Foreskin melanocyte (primary cell): ENCODE measurements at places on chromosomes 7 and 10.
A peak's percentile ranks its signal among the peaks of the same experiment; 100 is the strongest.

DNA sequence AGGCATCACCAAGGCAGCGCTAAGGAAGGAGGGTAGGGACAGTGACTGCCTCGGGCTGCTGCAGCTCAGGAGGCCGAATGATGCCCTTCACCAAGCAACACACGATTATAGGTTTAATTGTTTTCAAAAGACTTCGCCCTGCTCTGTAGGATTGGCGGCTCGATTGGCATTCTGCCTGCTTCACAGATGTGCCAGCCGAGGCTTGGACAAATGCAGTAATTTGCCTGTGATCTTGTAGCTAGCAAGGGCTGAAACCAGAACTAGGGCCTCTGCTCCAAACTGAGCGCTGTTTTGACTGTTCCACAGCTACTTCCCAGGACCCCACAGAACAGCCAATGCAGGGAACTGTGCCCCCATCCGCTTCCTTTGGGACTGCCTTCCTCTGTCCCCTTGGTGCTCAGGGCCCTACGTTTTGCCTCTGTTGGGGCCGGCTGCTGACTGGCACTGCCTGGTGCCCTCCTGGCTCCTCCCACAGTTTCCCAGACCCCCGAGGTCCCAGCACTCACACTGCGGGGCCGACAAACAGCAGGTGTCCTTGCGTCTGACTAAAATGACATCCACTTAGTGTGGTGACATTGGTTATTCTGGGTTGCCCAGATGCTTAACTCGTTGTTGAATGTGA lies 62.6 kb upstream of the EN2 start:
- no peak for DNase-seq

GRCh38 chr7:13322126-13322525 lies 634.7 kb downstream of the ARL4A start:
- DNase-seq: no peak

DNA sequence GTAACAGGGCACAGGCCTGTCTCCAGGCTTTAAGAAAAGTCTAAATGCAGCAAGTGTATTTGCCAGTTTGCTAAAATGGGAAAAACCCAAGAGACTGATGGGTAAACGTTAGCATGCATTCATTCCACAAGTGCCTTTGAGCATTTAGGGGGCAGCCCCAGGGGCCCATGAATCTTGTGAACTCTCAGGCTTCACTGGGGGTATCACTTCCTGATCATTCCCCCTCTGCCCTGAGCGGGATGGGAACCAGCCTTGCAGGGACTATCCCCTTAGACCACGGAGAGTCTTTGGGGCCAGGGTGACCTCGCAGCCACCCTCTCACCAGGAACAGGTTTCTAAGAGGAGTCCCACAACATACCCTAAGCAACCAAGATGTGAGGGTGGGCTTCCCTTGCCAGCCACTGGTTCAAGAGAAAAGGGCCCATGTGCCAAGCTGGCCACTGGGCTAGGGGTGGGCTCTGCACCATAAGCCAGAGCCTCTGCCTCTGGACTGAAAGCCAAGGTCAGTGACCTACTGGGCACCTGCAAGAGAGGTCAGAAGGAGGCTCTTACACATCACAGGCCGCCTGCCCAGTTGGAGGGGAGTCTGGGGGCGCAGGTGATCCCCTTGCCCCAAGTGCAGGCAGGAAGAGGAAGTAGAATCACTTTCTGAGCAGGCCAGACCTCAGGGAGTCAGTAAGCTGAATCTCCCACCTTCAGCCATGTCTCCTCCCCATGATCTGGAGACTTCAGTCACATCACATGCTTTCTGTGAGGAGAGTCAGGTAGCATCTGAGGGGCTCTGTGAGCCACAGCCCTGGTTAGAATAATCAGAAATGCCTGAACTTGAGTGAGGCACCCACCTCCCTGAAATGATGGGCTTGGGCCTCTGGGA lies 75.0 kb downstream of the C10orf105 start:
- no peak for DNase-seq

DNA sequence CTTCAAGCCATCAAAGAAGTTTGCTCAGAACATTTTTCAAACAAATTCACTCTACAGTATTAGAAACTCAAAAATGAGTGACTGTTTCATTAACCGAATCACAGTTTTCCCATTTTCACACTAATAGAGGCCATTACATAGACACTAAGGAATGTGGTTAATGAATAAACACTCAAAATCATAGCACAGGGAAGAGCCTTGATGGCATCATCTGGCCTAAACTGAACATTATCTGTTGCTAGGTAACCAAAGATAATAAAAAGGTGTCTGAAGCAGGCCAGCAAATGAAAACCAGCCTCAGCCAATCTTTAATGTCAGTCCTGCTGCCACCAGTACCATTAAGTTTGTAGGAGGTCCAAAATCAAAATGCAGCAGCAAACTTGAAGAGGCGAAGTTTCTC lies 492.4 kb upstream of the STEAP1 start:
- no peak for DNase-seq

DNA sequence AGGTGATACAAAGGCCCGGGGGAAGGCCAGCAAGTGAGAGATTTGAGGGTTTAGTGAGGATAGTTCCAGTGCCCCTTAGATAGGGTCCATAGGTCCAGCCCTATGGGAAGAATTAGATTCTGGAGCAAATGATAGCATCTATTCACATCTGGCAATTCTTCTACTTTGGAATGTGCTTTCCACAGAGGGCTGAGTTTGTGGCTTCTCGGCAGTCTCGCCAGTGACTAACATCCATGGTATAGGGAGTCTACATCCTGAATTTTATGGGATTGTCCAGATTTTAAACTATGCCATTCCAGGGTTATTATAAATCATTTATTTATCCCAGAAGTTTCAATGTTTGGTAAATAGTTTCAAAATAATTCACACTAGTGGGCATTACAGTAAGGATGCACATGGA lies 207.3 kb upstream of the ADO start:
- DNase-seq: no peak

DNA sequence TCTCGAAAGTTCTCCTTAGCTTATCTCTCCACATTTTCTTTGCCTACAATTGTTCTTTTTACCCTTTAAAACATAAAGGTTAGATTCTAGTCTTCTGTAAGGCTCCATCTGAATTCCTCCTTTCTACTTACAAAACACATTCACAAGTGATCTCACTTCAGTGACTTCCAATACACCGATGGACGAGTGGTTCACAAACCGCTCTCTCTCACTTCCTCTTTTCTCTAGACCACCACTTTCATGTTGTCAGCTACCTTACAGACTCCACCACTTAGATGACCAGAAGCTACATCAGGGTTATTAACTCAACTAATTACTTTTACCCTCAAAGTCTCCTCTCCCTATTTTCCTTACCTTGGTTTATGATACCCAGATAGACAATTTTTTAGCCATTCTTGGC lies 11.8 kb downstream of the MET start:
- DNase-seq: no peak

- DNase-seq: no peak
Measured at GRCh38 chr7:151306374-151306773, 35.2 kb upstream of the NUB1 start.

DNA sequence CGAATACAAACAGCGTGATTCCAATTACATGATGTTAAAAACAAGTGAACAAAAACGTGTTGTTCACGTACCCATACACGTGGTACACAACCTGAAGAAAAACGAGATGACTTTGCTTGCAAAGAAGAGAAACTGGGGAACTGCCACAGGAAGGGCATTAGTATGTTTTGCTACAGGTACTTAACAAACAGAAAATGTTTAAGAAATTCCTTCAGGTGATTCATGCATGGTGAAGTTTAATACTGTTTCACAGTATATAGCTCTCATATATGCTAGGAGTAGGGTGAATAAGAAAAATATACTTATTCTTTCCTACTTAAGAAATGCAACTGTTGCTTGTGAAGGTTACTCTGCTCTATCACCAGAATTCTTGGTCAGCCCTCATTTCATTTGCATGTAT lies 9.8 kb downstream of the SEC61G start:
- no peak for DNase-seq

DNA sequence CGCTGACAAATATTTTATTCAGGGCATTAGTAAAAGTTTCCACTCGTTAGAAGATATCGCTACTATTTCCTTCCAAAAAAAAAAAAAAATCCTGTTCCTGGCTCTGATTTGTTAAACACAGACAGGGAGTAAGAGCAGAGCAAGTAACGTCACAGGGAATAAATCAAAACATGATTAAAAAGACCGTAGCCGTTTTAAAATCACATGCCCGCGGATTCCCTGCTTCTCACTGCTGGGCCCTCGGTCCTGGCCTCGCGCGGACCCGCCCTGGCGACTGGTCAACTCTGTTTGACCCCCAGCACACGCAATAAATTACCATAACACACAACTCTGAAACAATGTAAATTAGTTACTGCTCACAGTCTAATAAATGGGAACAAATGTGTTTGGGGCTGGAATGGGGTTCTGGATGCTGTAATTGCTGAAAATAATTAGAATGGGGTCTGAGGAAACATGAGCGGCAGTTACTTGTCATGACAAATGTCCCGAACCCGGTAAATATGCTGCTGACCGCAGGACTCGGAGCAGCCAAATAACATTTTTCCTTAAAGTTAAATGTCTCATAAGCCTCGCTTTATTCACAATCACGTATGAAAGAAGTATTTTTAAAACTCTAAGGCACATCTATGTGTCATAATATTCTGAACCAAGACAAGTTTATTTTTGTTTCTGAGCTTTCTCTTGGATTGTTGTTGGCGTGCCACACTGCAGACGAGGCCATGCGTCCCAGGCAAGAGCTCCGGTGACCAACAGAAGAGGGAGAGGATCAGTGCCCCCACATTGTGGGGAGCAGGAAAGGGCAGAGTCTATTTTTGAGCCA lies 17.9 kb downstream of the EBF3 start:
- DNase-seq: no peak

GRCh38 chr7:76356823-76357222 lies 2.0 kb downstream of the YWHAG start:
- no peak for DNase-seq

DNA sequence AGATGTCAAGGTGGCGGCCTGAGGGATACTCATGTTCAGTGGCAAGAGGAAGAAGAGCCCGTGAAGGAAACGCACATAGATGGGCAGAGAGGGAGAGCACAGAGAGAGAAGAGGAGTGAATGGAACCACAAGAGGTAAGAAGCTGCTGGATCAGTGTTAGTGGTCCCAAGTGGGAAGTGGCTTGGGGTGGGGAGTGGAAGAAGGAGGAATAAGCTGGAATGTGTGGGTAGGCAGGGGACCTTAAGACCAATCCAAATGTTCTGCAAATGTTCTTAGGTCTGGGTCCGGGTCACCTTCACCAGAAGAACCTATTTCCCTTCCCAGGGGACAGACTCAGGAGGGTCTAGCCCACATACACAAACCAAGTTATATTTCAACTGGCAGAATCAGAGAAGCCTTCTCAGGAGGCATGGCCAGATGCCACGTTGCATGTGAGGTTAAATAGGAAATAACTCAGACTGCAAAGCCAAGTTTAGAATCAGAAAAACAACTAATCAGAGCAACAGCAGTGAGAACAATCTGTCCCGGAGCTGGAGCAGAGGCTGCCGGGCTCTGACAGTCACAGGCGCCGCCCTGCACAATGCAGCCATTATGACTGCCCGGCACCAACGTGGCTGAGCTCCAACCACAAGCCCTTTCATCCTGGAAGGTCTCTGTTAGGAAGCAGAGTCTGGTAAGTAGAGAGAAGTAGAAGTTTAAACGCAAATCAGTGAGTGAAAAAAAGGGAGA lies 78.6 kb upstream of the ARMC3 start:
- DNase-seq: peak; percentile 87

GRCh38 chr10:63801166-63801565 lies 280.0 kb downstream of the REEP3 start:
- no peak for DNase-seq

DNA sequence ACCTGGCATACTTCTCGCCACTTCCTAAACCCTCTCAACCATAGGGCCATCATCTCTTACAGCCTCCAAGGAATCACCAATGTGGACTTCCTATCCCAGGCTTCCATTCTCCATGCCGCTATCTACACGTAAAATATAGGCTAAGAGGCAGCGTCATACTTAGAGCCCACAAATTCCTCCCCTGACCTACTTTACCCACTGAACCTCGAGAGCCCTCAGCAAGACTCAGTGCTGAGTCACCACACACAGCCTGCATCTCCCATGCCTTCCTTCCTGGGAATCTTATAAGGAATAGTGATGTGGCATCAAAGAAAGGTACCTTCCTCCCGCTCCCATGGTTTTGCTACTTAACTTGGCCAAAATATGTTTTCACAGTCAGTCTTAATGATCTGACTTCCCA lies 435.6 kb upstream of the NFE2L3 start:
- no peak for DNase-seq

GRCh38 chr7:47347816-47348385 lies 234.0 kb downstream of the TNS3 start:
- DNase-seq: no peak

DNA sequence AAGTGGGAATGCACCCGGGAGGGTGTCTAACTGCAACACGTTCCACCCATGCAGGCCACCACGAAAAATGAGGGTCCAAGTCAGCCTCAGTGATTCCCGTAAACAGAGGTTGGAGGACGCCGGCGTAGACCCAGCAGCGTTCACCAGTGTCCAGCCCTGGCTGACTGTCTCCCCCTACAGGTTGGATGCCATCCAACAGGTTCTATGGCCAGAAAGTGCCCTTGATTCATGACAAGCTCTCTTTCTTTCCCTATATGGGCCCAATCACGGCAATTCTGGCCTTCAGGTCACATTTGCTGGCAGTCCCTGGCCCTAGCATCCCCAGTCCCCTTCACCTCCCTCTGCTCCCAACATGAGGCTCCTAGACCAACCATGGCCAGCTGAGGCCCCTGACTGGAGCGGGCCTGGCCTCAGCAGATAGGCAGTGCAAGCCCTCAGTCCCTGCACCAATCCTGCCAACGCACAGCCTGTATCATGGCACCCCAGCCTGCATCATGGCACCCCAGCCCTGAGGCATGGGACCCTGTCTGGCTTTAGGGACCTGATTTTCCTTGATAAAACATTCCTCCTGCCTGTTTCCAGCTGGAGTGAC lies 227.4 kb downstream of the GRID1 start:
- no peak for DNase-seq
